D341Med (cell line): ENCODE measurements at places on chromosomes 7 and 10.

GRCh38 chr7:2637505-2638223, 5.9 kb downstream of the TTYH3 start:
- no peak for DNase-seq

- DNase-seq: no peak
These were observed 71.1 kb downstream of the DIP2C start for GRCh38 chr10:618229-618989.

DNA sequence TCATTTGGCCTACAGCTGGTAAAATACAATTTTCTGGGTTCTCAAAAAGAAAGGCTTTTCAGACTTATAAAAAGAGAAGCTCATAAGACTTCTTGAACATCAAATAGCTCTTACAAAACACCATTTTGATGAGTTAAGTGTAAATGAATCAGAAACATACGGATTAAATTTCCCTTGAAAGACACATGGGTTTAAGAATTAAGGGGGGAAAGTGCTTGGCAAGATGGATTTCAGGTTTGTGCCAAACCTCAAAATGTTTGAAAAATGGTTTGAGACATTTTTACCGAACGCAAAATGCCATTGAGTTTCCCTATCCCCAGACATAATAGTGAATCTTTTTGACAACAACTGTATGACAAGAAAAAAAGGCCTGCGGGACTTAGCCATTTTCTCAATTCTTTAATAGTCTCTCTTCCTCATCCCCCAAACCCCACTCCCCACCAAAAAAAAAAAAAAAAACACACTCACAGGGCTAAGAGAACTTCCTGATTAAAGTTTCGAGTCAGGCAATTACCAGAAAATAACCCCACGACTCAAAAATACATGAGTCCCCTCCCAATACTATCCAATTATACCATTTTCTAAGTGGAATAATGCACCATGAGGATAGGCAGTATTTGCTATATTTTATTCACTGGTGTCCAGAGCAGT, 260.1 kb downstream of the TRIL start:
- no peak for DNase-seq

- DNase-seq: no peak
These were observed 34.4 kb upstream of the GRM8 start for GRCh38 chr7:127287133-127287532.

GRCh38 chr7:156545979-156546378, 94.6 kb upstream of the RNF32 start:
- no peak for DNase-seq

DNA sequence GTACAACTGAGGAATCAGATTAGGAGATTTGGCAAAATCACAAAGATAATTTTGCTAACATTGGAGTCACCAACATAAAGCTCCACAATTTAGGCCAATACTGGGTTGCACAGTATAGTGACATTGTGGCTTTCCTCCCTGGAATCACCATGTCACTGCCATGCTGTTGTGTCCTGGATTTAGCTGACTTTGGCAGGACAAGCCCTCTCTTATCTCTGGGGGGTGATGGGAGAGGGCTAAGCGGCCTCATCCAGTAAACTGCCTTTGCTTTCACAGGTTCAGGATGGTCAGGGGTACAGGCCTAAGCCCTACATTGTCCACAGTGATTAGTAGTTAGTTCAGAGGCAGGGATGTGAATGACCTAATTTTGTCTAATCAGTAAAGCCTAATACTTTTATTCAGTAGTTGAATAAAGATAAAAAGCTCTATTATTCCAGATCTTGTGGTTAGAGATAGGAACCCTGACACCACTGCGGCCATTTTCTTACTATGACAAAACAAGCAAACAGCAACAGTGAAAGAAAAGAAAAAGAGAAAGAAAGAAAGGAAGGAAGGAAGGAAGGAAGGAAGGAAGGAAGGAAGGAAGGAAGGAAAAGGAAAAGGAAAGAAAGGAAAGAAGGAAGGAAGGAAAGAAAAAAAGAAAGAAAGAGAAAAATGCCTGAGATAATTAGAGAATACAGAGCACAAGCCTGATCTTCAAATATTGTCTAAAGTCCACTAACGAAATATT, 140.1 kb downstream of the ETV1 start:
- DNase-seq: no peak

DNA sequence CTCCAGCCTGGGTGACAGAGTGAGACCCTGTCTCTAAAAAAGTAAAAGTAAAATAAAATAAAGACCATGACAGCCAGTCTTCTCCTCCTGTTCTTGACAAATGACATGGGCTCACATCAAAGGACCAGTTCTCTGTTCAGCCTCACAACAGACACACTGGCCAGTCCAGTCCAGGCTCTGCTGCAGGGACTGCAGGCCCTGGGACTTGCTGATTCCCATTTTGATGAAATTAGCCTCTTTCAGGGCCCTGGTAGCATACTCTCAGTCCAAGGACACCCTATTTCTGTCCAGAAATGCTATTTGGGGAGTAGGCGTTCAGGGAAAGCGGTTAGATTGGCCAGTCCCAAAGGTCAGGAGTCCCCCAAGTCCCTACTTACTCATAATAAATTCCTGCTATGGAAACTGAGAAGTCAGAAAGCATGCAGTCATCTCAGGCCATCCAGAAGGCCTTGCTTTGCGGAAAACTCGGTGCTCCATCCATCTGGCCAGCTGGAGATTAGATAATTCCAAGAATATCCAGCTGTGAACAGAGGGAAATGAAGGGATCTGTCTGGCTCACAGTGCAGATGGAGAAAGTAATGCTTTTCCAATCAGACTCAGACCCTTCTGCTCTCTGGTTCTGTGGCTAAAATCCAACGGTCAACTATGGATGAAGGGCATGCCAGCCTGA, 74.4 kb downstream of the RAB11FIP2 start:
- no peak for DNase-seq

DNA sequence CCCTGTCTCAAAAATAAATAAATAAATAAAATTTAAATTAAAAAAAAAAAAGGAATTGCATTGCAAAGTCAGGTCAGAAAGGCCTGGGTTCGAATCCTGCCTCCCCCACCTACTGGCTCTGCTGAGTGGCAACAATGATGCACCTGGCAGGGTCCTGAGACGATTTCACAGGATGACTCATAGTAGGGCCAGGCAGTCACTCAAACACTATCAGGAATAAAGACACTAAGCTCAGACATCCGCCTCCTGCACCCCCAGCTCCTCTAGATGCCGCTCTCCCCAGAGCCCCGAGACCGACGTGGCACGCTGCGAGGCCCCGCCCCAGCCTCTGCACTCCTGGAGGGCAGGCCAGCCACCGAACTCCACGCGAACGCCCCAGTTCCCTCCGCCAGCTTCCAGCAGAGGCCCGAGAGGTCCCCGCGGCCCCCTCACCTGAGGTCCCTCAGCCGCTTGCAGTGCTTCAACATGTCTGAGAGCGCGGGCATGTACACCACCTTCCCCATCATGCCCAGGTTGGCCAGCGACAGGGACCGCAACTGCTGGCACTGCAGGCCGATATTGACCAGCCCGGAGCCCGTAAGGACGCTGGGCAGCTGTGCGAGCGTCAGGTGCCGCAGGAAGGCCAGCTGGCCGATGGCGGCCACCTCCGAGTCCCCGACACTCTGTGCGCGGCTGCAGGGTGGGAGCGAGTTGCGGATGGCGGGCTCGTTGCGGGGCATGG, 76.6 kb upstream of the TNRC18 start:
- no peak for DNase-seq

GRCh38 chr7:102934239-102934638, 21.4 kb downstream of the LRRC17 start:
- no peak for DNase-seq

DNA sequence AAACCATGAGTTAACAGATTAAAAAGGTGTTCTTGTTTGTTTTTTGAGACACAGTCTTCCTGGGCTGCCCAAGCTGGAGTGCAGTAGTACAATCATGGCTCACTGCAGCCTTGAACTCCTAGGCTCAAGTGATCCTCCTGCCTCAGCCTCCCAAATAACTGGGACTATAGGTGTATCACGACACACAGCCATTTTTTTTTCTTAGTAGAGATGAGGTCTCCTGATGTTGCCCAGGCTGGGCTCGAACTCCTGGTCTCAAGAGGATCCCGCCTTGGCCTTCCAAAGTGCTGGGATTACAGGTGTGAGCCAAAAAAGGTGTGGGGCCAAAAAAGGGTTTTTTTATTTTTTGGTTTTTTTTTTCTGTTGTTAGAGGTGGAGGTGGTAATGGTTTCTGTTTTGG, 29.3 kb downstream of the KMT2C start:
- no peak for DNase-seq
